Caudate nucleus (tissue), 63 donors: ENCODE measurements at places on chromosomes 4 and X.

- DNase-seq, result no peak
These were observed 284.0 kb upstream of the ZFP42 start for GRCh38 chr4:187711586-187711985.

DNA sequence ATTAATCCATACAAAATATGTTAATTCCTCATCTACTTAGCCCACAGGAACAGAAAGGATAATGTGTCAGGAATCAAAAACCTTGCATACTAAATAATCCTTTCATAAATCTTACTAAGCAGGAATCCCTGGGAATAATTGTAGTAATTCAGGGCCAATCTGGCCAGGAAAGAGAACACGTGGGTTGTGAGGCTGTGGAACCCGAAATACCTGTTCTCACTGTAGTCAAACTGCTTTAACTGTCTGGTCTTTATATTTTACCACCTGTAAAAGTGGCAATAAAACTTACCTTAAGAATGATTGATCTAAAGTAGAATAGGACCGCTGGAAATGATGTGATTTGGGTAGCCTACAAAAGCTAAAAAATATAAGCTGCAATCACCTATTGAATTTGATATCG is 1620.9 kb downstream of the STIM2 start:
- DNase-seq, result no peak

GRCh38 chrX:10157032-10157341 is 212 bp downstream of the CLCN4 start:
- no peak for DNase-seq

GRCh38 chrX:50643525-50644137 is 170.4 kb downstream of the SHROOM4 start:
- no peak for DNase-seq

GRCh38 chr4:138680989-138681604 is 334.5 kb upstream of the NOCT start:
- peak; percentile 42 for DNase-seq

DNA sequence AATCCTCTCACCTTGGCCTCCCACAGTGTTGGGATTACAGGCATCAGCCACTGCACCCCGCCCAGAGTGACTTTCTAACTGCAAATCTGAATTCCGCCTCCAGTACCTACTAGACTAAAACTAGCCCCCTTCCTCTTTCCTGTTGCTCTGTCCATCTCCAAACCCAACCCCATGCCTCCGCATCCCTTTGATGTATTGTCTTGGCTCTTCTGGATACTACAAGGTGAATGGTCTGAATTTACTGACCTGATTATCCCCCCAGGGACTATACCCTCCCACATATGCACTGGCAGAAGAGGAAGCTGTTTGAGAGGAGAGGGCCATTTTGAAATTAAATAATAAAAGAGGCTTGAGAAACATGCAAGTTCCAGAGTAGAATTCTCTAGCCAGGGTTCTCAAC is 17.7 kb upstream of the TFDP3 start:
- no peak for DNase-seq

DNA sequence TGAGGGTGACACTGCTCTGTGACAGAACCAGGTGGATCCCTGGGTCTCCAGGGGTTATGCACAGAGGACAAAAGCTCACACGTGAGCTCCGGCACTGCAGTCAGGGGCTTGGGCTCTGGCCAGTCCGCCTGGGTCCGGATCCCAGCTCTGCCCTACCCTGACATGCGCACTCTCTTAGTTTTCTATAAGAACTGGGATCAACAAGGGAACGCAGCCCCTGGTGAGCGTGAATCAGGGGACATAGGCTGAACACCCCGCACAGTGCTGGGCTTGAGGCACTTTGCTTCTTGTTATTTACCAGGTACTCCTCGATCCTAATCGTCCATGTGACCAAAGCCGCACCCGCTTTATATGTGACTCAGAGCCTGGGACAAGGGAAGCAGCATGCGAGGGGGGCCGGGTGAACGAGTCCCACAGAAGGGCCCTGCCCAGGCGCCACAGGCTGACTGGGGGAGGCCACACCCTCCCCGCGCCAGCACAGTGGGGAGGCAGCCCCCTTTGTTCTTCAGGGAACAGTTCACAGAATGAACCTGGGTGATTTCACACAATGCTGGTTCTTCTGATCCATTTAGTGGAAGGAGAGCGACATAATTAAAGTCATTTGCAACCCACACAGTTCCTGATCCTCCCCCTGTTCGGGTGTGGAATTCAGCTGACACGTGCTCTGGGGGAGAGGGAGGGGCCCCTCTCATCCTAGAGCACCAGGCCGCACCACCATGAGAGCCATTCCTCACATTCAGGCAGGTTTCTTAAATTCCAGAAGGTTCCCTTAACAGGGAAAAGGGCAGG is 55.5 kb downstream of the WFS1 start:
- peak; percentile 55 for DNase-seq

DNA sequence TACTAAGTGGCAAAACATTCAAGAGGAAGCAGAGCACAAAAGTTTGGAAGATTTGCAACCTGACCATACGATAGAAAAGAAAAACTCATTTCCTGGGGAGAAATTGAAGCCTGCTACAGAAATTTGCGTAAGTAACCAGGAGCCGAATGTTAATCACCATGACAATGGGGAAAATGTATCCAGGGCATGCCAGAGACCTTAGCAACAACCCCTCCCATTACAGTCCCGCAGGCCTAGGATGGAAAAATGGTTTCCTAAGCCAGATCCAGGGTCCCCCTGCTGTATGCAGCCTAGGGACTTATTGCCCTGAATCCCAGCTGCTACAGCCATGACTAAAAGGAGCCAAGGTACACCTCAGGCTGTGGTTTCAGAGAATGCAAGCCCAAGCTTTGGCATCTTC is 472.2 kb upstream of the KLHL4 start:
- DNase-seq, result no peak

DNA sequence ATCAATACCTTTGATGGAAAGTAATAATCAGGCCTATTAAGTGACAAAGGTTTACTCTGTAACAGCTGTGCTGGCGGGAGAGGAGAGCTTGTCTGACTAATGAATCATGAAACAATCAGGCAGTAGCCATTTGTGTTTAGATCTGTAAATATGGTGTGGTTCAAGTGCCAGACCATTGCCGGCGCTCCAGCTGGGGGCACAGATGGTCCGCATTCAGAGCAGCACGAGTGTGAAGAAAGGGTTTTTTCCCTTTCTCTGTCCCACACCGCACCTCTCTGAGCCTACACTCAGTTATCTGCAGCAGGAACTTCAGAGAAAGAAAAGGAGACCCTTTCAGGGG is 111.3 kb upstream of the PAQR3 start:
- no peak for DNase-seq

- DNase-seq, result no peak
These were observed 123.2 kb upstream of the KCNIP4 start for GRCh38 chr4:22071749-22072148.

- DNase-seq, result no peak
These were observed 82.2 kb downstream of the SLC9A7 start for GRCh38 chrX:46676399-46677356.

DNA sequence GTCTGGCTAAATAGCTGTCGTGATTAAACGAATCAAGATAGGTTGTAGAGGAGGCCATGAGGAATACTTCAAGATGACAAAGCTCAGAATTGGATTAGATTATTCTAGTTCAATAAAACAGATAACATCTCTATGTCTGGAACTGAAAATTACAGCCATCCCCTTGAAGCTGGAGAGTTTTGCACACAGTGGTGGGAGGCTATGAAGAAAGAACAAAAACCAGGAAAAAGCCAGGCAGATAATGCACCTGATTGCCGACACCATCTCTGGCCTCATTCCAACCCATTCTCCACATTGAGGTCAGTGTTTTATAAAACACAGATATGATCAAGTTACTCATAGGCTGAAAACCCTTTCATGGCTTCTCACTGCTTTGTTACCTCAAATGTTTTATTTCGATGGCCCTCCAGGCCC is 188.3 kb downstream of the RASL11B start:
- DNase-seq, result no peak

GRCh38 chr4:49516796-49517195 is 530.7 kb downstream of the CWH43 start:
- no peak for DNase-seq

DNA sequence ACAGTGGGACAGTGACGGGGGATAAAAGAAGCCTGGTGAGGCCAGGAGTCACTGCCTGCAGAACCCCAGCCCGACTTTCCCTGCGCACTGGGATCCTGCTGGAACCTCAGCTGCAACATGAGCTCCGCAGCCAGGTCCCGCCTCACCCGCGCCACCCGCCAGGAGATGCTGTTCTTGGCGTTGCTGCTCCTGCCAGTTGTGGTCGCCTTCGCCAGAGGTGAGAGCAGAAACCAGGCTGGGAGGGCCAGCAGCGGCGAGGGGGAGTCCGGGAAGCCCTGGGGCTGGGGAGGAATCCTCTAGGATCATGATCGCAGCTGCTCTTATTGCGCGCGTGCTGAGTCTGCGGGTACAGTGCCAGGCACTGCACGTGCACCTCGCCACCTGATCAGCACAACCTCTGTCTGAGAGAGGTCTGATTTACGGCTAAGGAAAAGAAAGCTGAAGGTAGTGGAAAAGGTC is at the start of gene PF4V1:
PF4V1 (plus strand) TSS at position 51 of the 459 bp plus-strand sequence; CDS start at position 118, 67 bp downstream.
- no peak for DNase-seq

DNA sequence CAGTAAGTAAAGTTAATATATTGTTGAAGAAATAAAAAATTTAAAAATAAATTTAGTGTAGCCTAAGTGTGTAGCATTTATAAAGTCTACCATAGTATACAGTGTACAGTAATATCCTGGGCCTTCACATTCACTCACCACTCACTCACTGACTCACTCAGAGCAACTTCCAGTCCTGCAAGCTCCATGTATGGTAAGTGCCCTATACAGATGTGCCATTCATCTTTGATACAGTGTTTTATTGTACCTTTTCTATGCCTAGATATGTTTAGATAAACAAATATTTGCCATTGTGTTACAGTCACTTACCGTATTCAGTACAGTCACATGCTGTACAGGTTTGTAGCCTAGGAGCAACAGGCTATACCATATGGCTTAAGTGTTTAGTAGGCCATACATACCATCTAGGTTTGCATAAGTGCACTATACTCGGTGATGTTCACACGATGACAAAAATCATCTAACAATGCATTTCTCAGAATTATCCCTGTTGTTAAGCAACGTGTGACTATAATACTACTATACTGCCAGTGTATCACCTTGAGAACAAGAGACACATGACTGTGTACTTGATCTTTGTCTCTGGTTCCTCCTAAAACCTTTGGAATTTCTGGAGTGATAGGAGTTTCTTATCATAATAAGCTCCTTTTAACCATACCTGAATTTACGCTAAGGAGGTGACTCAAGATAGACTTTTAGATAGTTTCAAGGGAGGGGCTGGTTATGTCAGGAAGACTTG is 25.8 kb upstream of the SEPTIN11 start:
- no peak for DNase-seq

- DNase-seq, result no peak
These were observed 35.0 kb upstream of the GK start for GRCh38 chrX:30618160-30618765.

- DNase-seq, result peak; percentile 92
These were observed 54.9 kb downstream of the STOX2 start for GRCh38 chr4:183960046-183960420.

GRCh38 chrX:115251458-115252233 is 17.8 kb upstream of the LRCH2 start:
- DNase-seq, result no peak

DNA sequence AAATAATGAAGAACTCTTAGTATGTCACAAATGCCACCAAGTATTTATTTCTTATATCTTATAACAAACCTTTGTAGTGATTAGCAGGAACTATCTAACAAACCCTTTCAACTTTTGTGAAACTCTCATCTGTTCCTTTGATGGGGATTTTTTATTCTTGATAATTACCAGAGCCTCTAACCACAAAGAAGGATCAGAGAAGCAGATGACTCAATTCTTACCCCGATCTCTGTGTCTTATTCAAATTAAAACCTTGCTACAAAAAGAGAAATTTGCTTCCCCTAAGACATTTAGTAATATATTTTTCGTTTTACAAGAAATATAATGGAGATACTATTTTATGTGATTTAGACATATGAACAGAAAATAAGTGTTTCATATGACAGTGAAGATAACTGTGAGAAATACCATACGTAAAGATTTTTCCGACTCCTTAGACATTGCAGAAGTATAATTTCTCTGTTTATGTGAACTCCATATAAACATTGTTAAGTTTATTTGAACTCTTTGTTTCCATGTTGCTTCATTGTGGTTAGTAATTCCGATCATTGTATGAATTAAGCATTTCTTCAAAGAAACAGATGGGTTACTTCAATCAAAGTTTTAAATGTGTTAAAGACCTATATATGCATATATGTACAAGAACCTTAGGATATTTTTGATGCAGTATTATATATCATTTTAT is 205.4 kb downstream of the CFAP299 start:
- no peak for DNase-seq

GRCh38 chr4:105191621-105192210 is 45.0 kb downstream of the TET2 start:
- peak; percentile 8 for DNase-seq

DNA sequence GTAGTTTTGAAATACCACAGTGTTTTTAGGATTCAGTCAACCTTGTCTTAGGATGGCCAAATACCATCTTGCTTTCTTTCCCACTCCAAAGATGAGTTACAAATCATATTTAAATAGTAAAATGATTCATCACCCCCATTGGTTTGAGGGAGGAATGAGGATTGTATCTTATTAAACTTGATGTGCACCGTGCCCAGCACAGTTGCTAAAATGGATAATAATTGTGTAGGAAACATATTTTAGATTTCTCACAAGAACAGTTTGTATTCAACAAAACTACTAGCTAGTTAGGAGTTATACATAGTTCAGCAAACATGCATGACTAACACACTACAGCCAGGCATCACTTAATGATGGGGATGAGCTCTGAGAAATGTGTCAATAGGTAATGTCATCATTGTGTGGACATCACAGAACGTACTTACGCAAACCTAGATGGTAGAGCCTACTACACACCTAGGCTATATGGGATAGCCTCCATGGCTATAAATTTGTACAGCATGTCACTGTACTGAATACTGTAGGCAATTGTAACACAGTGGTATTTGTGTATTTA is 245.4 kb downstream of the FBXW7 start:
- no peak for DNase-seq

- DNase-seq, result no peak
These were observed 1023.9 kb upstream of the GRID2 start for GRCh38 chr4:91279899-91280298.

DNA sequence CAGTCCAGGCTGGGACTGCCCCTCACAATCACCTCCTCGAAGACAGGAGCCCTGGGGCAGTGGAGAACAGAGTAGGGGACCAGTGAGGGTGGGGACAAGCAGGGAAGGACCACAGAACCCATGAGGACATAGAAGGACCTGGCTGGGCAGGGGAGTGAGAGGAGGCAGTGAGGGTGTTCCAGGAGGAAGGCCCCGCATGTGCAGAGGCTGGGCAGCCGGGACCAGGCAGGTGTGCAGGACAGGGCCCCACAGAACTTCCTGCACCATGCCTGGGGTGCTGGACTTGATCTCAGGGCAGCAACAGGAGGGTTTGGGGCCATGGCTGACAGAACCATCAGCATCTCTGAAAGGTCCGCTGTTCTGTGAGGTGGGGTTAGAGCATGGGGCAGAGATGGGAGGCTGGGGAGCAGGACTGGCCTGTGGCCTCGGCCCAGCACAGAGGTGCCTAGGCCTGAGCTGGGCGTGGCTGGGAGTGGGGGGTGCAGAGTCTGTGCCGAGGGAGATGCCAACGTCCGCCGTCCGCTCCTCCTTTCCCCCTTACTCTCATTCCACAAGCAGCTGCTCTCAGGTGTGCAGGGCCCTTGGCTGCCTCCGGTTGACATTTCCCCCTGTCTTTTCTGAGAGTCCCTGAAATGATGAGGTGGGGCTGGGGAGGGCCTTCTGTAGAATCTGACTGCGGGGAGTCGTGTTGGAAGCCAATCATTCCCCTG is 40.8 kb downstream of the EVC start:
- no peak for DNase-seq

GRCh38 chrX:28628120-28628519 is 40.9 kb downstream of the IL1RAPL1 start:
- no peak for DNase-seq
